ENCODE measurements at places on chromosomes 7 and 10.
A peak's percentile ranks its signal among the peaks of the same experiment; 100 is the strongest.

GRCh38 chr7:29328811-29329210, 134.2 kb downstream of the CHN2 start:
- DNase-seq, result no peak

DNA sequence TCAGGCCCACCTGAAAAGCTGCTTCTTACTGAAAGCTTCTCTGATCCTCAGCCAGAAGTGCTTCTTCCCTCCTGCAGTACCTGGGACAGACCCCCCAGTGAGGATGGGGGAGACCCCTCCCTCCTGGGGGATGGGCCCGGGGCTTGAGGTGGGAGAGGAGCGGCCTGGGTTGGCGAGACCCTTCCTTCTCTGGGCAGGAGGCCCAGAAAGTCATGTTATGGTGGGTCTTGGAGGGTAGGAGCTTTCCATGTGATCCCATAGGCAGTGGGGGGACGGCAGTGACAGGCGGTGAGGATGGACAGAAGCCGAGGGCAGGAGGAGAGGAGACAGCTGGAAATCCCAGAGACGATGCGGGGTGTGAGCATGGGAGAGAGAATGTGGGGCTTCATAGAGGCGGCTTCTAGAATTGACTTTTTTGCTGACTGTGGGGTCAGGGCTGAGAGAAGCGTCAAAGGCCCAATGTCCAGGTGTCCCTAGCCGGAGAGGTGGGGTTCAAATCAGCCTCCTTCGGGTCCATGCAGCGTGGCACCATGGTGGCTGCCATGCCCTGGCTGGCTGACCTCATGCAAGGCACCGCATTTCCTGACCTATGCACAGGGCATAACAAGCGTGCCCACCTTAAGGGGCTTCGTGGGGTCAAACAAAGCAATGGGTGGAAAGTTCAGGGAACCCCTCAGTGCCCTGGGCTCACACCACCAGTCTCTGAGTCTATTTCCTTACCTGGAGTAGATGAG, 154.0 kb downstream of the UBE2H start:
- DNase-seq, result no peak

- no peak for DNase-seq
Measured at GRCh38 chr10:91634898-91635297, 2.0 kb upstream of the PPP1R3C start.

DNA sequence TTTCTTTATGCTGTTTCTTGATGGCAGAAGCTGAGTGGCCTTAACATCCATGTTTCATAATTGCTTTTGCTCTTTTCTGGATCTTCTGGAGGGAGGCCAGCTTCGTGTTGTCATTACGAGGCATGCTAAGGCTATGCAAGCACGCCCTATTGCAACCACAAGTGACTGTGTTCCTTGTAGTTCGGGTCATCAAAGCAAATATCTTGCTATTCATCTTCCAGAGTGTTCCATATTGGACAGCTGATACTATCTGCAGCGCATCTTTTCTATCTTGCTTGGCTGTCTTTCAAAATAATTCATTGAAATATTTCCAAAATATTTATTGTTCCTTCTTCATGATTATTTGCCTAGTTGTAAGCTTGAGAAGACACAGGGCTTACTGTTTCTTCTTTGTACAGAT, 5.0 kb downstream of the EPHB6 start:
- peak; percentile 55 for DNase-seq

DNA sequence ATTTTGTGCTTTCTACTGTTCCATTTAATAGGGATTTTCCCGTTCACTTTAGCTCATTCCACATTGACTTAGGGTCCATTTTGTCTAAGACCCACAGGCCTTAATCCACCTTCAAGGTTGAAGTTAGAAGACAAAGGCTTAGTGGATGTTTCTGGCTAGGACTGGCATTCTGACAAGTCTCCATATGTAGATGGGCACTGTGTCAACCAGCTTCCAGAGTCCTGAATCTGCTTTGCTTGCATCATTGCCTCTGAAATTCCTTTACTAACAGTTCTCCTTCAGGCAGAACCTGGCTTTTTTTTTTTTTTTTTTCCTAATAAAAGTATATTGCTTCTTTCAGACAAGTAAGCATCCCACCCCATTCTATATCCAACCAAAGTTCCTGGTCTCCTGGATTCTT, 69.6 kb upstream of the PDCD4 start:
- no peak for DNase-seq

DNA sequence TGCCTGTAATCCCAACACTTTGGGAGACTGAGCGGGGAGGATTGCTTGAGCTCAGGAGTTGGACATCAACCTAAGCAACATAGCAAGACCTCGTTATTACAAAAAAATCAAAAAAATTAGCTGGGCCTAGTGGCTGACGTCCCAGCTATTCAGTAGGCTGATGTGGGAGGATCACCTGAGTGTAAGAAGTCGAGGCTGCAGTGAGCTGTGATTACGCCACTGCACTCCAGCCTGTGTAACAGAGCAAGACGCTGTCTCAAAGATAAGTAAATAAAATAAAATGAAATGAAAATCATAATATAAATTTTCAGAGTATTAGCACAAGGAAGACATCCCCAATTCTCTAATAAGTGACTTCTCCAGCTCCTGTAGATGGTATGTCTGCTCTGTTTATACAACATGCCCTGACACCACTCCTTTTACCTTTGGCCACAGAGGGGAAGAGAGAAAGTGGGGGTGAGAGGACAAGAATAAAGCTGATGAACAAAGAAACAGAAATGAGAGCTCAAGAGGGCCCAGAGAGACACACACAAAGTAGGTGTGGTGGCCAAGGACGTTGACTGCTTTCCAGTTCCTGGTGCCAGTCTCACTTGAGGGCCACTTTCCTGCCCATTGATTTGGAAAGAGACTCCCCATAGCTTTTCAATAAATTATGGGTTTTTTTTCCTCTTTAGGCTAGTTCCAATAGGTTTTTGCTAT, 62.9 kb downstream of the PTTG1IP2 start:
- DNase-seq, result no peak

GRCh38 chr10:130038611-130039109, 72.0 kb downstream of the C10orf143 start:
- DNase-seq, result no peak

DNA sequence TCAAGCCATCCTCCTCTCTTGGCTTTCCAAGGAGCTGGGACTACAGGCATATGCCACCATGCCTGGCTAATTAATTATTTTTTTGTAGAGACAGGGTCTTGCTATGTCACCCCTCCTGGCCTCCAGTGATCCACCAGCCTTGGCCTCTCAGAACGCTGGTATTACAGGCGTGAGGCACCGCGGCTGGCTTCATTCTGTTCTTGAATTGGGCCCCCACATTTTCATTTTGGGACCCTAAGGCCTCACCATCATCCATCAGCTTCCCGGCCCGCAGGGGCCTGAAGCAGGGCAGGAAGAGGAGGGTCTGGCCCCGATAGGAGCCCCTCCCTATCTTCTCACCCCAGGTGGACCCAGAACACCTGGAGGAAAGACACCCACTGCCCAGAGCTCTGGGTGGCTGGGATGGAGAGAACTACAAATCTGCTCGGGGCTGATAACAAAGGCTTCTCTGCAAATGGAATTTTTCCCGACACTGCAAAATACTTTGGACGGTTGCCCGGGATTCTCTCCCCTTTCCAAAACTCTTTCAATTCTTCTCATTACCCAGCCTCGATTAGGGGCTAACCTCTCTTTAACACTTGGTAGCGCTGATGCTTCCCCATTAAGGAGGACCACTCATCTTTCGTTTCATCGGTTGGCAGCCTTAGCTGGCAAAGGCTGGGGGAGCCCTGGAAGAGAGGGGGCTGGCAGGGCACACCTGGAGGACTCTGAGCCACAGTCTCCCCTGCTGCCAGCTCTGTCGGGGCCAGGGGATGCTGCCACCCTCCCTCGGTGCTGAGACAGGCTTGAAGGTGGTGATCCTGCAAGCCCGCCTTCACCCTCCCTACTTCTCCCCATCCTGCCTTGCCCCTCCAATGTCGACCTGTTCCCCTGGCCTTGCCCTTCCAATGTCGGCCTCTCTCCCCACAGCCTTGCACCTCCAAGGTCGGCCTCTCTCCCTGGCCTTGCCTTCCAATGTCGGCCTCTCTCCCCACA, 81.0 kb upstream of the GNA12 start:
- no peak for DNase-seq

GRCh38 chr7:127598318-127598717, 4.8 kb downstream of the FSCN3 start:
- DNase-seq, result no peak

GRCh38 chr7:43390576-43390975, 192.3 kb upstream of the STK17A start:
- DNase-seq, result no peak

DNA sequence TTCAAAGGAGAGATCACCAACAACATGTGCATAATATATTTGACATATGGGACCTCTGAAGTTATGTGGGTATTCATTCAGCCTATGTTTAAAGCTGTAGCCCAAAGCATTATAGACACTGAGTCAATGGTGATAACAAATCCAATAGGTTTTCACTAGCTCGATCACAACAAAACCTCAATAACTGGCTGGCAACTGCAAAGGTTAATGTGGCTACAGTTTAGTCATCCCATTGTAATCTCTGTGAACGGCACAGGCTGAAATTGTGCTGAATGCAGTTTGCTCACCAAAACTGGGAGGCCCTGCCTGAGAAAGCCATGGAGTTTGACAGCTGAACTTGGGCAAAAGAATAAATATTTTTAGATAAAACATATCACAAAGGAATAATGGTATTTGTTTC, 152.4 kb upstream of the ADO start:
- DNase-seq, result no peak

GRCh38 chr7:116525913-116526861, 1.4 kb downstream of the CAV1 start:
- peak; percentile 93 for DNase-seq

GRCh38 chr10:96411716-96412320, 53.0 kb upstream of the OPALIN start:
- DNase-seq, result no peak

DNA sequence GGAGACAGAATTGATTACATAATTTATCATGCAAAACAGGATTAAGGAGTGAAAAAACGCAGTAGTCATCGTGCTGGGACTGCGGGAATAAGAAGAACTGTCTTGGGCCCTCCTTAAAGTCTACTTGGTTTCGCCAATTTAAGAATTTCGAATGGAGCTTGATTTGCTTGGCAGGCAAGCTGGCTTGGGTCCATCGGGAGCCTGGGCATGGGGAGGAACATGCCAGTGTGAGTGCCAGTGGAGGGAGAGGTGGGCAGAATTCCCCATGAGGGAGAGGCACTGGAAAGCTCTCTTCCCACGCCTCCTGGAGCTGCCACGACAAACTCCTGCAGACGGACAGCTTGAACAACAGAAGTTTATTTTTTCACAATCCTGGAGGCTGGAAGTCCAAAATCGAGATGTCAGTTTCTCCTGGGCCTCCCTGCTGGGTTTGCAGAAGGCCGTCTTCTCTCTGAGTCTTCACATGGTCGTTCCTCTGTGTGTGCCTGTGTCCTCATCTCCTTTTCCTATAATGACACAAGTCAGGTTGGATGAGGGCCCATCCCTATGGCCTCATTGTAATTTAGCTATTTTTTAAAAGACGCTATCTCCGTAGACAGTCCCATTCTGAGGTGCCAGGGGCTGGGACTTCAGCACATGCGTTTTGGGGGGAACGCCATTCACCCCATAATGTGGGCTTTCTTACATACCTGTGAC, 528.7 kb upstream of the DPP6 start:
- DNase-seq, result no peak

DNA sequence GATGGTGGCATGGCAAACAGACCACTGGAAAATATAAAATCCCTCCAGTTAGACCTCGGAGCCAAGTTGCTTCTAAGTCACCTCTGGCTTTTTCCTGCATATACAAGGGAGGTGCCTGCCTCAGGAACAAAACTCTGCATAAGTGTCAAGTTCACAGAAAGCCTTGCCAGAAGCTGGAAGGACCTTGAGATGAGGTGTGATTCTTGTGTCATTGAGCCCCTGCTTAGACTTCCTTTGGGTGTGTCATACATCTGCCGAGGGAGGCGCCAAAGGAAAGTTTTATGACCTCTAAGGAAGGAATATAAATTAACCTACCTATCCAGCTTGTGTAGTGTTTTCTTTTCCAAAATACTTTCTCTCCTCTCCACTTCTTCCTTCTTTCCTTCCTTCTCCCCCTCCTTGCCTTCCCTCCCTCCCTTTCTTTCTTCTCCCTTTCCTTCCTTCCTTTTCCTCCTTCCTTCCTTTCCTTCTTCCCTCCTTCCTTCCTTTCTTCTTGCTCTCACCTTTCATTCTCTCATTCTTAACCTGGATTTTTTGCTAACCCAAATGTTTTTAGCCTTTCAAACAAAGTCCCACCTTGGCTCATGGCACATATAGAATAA, 75.2 kb downstream of the TRIL start:
- DNase-seq, result no peak

GRCh38 chr10:126376956-126377355, 11.3 kb downstream of the ADAM12 start:
- DNase-seq, result peak; percentile 24

DNA sequence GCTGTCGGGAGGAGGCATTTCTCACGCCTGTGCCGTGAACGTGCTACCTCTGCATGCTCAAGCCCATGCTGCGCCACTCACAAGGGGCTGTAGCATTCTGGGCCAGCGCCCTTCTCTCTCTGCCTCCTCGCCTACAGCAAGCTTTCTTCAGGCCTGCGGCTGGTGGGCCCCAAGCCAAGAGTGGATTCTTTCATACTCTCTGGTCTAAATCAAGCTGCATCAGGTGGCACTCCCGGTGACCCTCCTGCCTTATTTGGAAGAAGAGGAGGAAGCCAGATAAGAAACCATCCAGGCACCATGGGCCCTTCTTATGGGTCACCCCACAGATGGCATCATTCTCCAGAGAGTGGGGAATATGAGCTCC, 86.7 kb upstream of the DUSP5 start:
- DNase-seq, result peak; percentile 79

- peak; percentile 93 for DNase-seq
Measured at GRCh38 chr10:72171175-72171630, 44.6 kb upstream of the ANAPC16 start.

GRCh38 chr7:91717681-91718470, 162.6 kb downstream of the MTERF1 start:
- DNase-seq, result no peak

GRCh38 chr7:139203992-139204391, 27.0 kb upstream of the UBN2 start:
- no peak for DNase-seq

DNA sequence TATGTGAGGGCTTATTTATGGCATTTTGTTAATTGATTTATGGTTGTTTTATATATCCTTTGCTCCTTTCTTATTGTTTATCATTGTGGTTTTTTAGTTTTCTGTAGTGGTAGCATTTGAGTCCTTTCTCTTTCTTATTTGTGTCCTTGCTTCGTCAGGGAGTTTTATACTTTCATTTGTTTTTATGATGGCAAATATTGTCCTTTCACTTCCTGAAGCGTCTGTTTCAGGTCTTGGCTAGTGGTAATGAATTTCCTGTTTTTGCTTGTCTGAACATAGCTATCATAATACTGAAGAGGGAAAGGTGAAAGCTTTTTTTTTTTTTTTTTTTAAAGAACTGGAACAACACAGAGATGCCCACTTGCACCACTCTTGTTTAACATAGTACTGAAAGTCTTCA, 228.2 kb downstream of the ATRNL1 start:
- DNase-seq, result no peak

DNA sequence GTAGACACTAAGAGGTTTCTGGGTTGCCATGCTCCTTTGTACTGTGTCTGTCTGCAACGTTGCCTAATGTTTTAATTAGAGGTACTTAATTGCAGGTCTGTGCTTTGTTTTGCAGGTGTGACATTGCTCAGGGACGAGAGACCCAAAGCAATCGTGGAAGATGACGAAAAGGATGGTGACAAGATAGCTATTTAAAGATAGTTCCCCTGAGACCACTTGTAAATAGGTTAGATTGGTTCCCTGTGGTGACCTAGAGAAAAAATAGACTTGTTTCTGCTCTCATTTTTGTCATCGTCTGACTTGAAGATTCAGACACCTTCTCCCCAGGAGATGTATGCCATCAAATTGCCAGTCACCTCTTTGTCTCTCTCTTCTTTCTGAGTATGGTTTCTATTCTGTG, 20.1 kb downstream of the PPP1R17 start:
- DNase-seq, result no peak
